Psoas muscle (tissue), 8 donors: ENCODE measurements at places on chromosomes 11 and 22.
A peak's percentile ranks its signal among the peaks of the same experiment; 100 is the strongest.

GRCh38 chr11:69475866-69476471, 5.5 kb upstream of the LINC01488 start:
- no peaks in the 10 kb centered on the region for H3K36me3 ChIP-seq
- DNase-seq, result peak; percentile 32
- H3K27me3 ChIP-seq, result no peaks in the 10 kb centered on the region
- H3K27ac ChIP-seq, result no peak overlapping the region
- H3K4me1 ChIP-seq, result peaks cover 6% of the 10 kb centered on the region

DNA sequence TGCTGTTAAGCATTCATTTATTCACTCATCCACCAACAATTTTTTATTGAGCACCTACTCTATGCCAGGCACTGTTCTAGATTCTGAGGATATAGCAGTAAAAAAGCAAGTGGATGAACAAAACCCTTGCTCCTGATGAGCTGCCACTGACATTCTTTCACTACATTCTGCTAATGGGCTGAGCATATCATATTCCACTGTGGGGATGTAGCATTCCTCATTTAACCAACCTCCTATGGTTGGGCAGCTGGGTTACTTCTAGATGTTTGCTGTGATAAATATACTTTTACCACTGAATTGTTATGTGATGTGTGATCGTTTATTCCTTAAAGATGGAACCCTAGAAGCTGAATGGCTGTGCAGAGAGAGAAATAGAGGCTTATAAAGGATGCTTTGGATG, 176.9 kb downstream of the MN1 start:
- no peak for DNase-seq
- no peaks in the 10 kb centered on the region for H3K27me3 ChIP-seq
- H3K36me3 ChIP-seq, result no peaks in the 10 kb centered on the region
- no peak overlapping the region for H3K4me3 ChIP-seq
- H3K4me1 ChIP-seq, result no peaks in the 10 kb centered on the region
- H3K27ac ChIP-seq, result no peak overlapping the region

GRCh38 chr11:114197799-114198500, 98.2 kb upstream of the NNMT start:
- no peaks in the 10 kb centered on the region for H3K27me3 ChIP-seq
- H3K36me3 ChIP-seq, result no peaks in the 10 kb centered on the region
- H3K4me3 ChIP-seq, result peak overlapping the region; percentile 23
- peak; percentile 80 for DNase-seq
- H3K27ac ChIP-seq, result peak overlapping the region; percentile 91

DNA sequence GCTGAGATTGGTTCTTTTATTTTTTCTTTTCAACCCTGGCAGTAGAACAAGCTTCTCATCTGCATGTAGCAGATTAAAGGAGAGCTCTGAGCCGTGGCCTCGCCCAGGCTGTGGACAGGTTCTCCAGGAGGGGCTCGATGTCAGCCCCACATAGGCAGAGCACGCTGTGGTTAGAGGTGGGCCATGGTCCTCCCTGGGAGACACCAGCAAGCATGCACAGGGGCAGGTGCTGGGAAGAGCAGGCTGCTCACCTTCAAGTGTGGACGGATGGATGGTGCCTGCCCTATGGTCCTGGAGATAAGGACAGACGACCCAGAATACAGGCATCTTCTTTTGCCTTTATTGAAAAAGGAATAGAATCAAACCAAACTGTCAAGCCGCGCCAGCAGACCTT, 634.8 kb downstream of the BRD1 start:
- no peak overlapping the region for H3K27ac ChIP-seq
- no peaks in the 10 kb centered on the region for H3K4me1 ChIP-seq
- no peaks in the 10 kb centered on the region for H3K27me3 ChIP-seq
- no peak for DNase-seq

GRCh38 chr11:1889224-1889930, 2.3 kb downstream of the PRR33 start:
- no peaks in the 10 kb centered on the region for H3K27me3 ChIP-seq
- no peak overlapping the region for H3K4me3 ChIP-seq
- no peaks in the 10 kb centered on the region for H3K36me3 ChIP-seq

DNA sequence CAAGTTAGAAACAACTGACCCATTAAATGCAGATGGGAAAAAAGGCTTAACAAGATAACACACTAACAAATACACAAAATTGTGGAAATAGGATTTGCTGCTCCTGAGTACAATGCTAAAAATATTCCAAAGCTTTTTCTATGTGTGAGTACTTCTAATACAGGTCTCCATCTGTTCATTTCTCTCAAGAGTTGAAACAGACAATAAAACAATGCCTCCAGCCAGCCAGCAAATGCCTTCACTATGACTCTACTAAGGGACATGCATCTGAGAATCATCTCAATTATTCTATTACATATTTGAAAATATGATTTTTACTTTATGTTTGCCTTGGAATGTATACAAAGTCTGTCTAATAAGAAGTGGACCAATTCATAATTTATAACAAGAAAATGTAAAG, 119.0 kb downstream of the CADM1 start:
- no peak overlapping the region for H3K4me3 ChIP-seq
- H3K27me3 ChIP-seq, result no peaks in the 10 kb centered on the region
- H3K27ac ChIP-seq, result no peak overlapping the region
- no peaks in the 10 kb centered on the region for H3K4me1 ChIP-seq
- no peak for DNase-seq
- H3K36me3 ChIP-seq, result no peaks in the 10 kb centered on the region

DNA sequence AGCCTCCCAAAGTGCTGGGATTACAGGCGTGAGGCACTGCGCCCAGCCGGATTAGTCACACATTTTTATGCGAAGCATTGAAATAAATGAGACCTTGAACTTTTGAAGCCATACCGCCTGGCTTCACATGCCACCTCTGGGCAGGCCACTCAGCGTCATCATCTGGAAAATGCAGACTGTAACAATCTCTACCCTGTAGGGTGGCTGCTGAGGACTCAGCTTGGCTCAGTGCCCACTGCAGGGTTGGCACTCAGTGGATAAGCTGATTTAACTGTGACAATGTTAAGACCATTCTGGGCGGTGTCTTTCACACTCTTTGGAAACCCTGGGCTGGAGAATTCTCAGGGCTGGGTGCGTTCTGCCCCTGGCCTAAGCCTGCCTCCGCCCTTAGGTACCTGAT, 8.5 kb downstream of the SH3BP1 start:
- DNase-seq, result no peak
- no peak overlapping the region for H3K27ac ChIP-seq
- no peaks in the 10 kb centered on the region for H3K4me1 ChIP-seq
- H3K4me3 ChIP-seq, result no peak overlapping the region
- no peaks in the 10 kb centered on the region for H3K27me3 ChIP-seq
- no peaks in the 10 kb centered on the region for H3K36me3 ChIP-seq
